A549 treated with Mapracorat at 1 μM for 4 hours (cell line): ENCODE measurements at places on chromosomes 3 and 15. TPM values are rescaled to one million over a fixed set of nuclear protein-coding genes. Genes with fewer than 3 reads are reported as not detected.

The KCNH8 gene
- not detected in 5 replicates for total RNA-seq

The CP gene
- total RNA-seq = 4.5 to 7.7 TPM (median 5.5 TPM) in 5 replicates

The SAMMSON gene
- not detected in 5 replicates for total RNA-seq

The MUC20 gene
- total RNA-seq = 0.38 to 1.3 TPM (median 0.54 TPM) in 5 replicates

The PIF1 gene
- 11.6 to 23.5 TPM (median 16.4 TPM) in 5 replicates for total RNA-seq

The PHC3 gene
- total RNA-seq = 11.0 to 23.0 TPM (median 14.7 TPM) in 5 replicates

The TMEM207 gene
- not detected in 5 replicates for total RNA-seq

The TNIK gene
- 1.6 to 2.3 TPM (median 1.9 TPM) in 5 replicates for total RNA-seq

The GUCA1C gene
- total RNA-seq = not detected in 5 replicates

The TTLL13 gene
- 0.07 to 0.59 TPM (median 0.10 TPM) in 4 of 5 replicates, not detected in the other for total RNA-seq

The IGSF11 gene
- 2.7 to 4.7 TPM (median 4.3 TPM) in 5 replicates for total RNA-seq
